ENCODE measurements at places on chromosomes 2 and 18.

- DNase-seq: no peak
Observed at GRCh38 chr2:217325816-217326215, 466.0 kb upstream of the TNP1 start.

DNA sequence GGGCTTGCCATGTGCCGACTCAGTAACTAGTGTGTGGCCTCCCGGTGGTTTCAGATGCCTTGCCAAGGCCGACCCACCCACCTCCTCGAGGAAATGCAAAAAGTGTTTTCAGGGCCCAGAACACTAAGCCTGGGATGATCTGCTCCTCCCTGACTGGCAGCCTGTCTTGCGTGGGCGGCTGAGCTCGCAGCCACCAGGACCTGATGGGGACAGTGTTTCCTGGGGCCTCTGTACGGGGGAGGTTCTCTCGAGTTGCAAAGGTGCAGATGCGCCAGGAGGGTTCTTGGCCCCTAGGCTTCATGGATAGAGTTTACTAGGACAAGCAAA is 85.2 kb downstream of the GLI2 start:
- peak; percentile 54 for DNase-seq

DNA sequence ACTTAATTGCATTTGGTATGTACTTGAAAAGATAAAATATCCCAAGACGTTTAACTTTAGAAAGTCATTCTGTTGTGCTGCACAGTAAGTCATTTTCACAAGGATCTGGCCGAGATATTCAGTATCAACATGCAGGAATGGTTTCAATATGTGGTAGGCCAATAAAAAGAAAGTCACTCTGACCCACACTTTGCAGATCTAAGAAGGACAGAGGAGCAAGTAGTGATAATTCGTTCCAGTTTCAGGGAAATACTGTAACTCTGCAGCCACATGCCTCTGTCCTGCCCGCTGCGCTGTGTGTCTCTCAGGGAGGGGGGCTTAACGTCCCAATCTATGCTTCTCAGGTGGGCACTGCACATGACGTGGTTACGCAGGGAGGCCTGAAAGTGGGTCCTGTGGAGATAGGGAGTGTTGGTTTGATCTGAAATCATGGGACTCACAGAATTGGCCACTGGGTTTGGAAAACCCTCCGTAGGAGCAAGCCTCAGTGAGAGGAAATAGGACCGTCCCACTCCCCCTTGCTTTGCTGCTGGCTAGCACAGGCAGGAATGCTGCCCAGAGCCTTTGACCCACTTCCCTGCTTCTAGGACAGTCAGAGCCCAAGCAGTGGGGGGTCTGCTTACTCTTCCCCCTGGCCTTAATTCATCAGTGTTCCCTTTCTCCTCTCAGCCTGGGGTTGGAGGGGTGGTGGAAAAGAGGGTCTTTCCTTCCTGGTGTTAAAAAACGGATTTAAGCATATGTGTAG is 314.7 kb upstream of the SPRED2 start:
- peak; percentile 41 for DNase-seq

DNA sequence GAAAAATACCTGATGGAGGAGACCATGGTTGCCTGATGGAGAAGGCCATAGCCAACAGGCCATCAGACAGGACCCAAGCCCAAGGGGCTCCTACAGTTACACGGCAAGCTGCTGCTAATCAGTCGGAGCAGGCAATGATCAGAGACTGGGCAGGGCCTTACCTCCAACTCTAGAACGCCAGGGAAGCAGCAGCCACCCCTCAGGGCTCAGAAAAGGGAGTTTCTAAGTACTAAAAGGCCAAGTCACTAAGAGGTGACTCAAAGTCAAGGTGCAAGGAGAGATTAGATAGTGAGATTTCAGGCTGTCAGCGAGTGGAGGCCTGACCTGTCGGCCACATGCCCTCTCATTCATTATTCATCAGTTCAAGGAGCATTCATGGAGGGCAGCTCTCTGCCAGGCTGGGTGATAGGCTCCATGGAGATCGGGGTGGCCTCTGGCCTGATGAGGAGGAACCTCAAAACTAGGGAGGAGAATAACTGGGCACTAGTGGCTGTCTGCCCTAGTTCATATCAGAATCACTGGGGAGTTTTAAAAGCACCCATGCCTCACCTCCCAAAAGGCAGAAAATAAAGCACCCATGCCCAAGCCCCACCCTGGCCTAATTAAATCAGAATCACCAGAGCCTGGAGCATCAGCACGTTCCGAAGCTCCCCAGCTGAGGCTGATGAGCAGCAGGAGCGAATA is 3.6 kb downstream of the VIL1 start:
- DNase-seq: no peak

GRCh38 chr2:161170958-161171932 is 11.0 kb downstream of the TANK start:
- no peak for DNase-seq
